Activated naive CD8-positive, alpha-beta T cell treated with anti-CD3 and anti-CD28 coated beads, Interleukin-2, amount 10 ng/mL, durations not matched to agents 7 days and 5 days (primary cell): ENCODE measurements at places on chromosomes 2 and 18. TPM values are rescaled to one million over a fixed set of nuclear protein-coding genes. Genes with fewer than 3 reads are reported as not detected.

GRCh38 chr18:754656-755055, 42.2 kb upstream of the ENOSF1 start:
- H3K4me3 ChIP-seq: no peak overlapping the region
- no peak for DNase-seq
- peaks cover 5% of the 10 kb centered on the region for H3K4me1 ChIP-seq
- H3K36me3 ChIP-seq: peaks cover 21% of the 10 kb centered on the region

GRCh38 chr2:230267556-230267955, 42.0 kb downstream of the SP140 start:
- peaks cover 32% of the 10 kb centered on the region for H3K4me1 ChIP-seq
- H3K4me3 ChIP-seq: no peak overlapping the region
- no peak for DNase-seq

DNA sequence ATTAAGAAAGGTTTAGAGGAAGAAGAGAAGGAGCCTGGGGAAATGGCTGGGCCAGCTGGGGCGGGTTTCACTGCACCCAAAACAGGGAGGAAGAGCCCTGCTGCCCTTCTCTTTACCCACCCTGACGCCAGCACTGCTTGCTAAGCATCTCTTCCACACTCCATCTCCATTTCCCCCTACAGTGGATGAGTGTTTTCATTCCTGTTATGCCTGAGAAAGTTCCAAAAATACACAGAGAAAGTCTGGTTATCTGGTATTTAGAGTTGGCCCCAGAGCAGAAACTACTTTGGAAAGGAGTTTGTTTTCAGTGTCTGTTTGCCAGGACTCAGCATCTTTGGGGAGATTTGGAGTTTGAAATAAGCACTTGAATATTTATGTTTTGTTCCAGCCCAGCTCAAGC, 451.0 kb downstream of the SLC4A3 start:
- no peak for DNase-seq
- no peak overlapping the region for H3K27ac ChIP-seq

The MRO gene
- total RNA-seq: not detected

- H3K36me3 ChIP-seq: no peaks in the 10 kb centered on the region
- H3K4me1 ChIP-seq: no peaks in the 10 kb centered on the region
- DNase-seq: no peak
- H3K4me3 ChIP-seq: no peak overlapping the region
Measured at GRCh38 chr2:79275863-79276262, 116.3 kb upstream of the REG3A start.

DNA sequence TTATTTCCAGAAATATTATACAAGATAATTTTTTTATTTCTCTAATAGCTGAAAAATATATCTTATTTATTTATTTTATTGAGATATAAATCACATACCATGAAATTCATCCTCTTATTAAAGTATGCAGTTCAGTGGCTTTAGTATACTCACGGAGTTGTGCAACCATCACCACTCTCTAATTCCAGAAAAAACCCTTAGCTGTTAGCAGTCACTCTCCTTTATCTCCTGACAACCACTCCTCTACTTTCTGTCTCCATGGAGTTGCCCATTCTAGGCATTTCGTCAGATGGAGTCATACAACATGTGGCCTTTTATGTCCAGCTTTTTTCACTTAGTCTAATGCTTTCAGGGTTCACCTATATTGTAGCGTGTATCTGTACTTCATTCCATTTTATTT, 66.5 kb downstream of the TCF7L1 start:
- H3K27ac ChIP-seq: no peak overlapping the region
- H3K36me3 ChIP-seq: no peaks in the 10 kb centered on the region
- peaks cover 19% of the 10 kb centered on the region for H3K27me3 ChIP-seq
- H3K4me1 ChIP-seq: no peaks in the 10 kb centered on the region
- H3K4me3 ChIP-seq: no peak overlapping the region
- no peak for DNase-seq

GRCh38 chr2:157312866-157313486, 12.6 kb downstream of the ERMN start:
- no peaks in the 10 kb centered on the region for H3K36me3 ChIP-seq
- H3K4me3 ChIP-seq: no peak overlapping the region
- no peaks in the 10 kb centered on the region for H3K4me1 ChIP-seq
- no peak for DNase-seq
- H3K27me3 ChIP-seq: peaks cover 2% of the 10 kb centered on the region

DNA sequence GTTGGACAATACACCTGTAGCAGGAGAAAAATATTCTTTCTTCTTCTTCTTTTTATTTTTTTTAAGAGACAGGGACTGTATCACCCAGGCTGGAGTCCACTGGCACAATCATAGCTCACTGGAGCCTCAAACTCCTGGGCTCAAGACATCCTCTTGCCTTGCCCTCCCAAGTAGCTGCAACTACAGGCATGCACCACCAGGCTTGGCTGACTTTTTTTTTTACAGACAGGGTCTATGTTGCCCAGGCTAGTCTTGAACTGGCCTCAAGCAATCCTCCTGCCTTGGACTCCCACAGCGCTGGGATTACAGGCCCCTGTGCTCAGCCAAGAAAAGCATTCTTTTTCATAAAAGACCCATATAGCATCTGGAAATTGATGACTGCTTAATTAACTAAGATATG, 17.1 kb upstream of the ARHGAP28 start:
- no peak overlapping the region for H3K27ac ChIP-seq
- DNase-seq: no peak
- no peaks in the 10 kb centered on the region for H3K36me3 ChIP-seq
- no peaks in the 10 kb centered on the region for H3K4me1 ChIP-seq
- H3K4me3 ChIP-seq: no peak overlapping the region
- H3K27me3 ChIP-seq: no peaks in the 10 kb centered on the region

DNA sequence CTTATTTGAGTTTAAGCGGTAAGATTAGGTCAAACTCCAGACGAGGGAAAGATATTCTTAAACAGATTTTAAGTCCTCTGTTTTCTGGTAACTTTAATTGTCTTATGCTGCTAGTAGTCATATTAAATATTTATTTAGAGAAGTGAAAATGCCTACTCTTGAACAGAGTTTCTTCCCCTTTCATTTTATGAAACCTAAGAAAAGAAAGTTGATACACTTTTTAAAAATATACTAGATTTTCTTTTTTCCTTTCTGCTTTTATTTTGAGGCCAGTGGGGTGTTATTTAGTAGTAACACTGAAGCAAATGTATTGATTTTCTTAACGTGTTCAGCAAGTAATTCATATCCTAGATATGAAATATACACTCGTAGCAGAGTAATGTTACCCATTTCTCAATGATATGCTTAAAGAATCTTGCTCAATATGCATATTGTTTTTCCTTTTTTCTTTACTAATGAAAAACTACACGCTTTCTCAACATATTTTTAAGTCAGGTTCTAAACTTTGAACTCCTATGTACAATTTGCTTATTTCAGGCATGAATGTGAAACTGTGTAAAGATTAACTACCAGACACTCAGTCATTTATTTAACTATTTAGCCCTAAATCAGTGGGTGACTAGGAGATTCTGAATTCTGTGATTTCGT, 691 bp downstream of the KYNU start:
- no peak overlapping the region for H3K27ac ChIP-seq
- no peaks in the 10 kb centered on the region for H3K36me3 ChIP-seq
- DNase-seq: no peak
- H3K27me3 ChIP-seq: peaks cover 4% of the 10 kb centered on the region
- H3K4me1 ChIP-seq: no peaks in the 10 kb centered on the region
- no peak overlapping the region for H3K4me3 ChIP-seq

GRCh38 chr2:110993557-110994231, 127.0 kb upstream of the BCL2L11 start:
- DNase-seq: no peak
- peak overlapping the region; percentile 45 for H3K4me3 ChIP-seq
- peaks cover 2% of the 10 kb centered on the region for H3K36me3 ChIP-seq

The HRH4 gene
- total RNA-seq: 0.23 TPM

The KIAA2012 gene
- not detected for total RNA-seq
